NK-92 treated with Interleukin-12 subunit alpha and Interleukin-12 subunit beta, amount 100 ng/mL, for 24 hours (cell line): ENCODE measurements at places on chromosomes 1 and 21.
A peak's percentile ranks its signal among the peaks of the same experiment; 100 is the strongest.

GRCh38 chr21:44199448-44199847 is 41.3 kb downstream of the ICOSLG start:
- DNase-seq = no peak

DNA sequence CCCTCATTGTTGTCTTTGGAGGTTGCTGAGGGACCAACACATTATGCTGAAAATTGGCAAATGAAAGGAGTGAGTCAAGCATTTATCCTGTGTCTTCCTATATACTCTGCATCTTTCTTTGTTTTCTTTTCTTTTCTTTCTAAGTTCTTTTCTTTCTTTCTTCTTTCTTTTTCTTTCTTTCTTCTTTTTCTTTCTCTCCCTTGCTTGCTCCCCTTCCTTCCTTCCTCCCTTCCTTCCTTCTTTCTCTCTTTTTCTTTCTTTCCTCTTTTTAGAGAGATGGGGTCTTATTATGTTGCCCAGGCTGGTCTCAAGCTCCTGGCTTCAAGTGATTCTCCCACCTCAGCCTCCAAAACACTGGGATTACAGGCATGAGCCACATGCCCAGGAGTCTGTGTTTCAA is 28.3 kb upstream of the COX20 start:
- no peak for DNase-seq

DNA sequence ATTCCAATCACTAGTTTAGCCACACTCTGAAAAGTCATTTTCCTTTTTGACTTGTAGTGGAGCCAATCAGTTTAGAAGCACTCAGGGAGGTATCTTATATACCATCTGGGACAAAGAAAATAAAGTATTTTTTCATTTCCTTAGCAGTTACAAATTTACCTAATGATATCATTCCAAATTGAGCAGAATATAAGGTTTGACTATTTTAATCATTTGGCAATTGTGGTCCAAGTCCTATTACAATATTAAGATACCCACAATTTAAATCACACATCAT is 170.6 kb downstream of the LTN1 start:
- no peak for DNase-seq

DNA sequence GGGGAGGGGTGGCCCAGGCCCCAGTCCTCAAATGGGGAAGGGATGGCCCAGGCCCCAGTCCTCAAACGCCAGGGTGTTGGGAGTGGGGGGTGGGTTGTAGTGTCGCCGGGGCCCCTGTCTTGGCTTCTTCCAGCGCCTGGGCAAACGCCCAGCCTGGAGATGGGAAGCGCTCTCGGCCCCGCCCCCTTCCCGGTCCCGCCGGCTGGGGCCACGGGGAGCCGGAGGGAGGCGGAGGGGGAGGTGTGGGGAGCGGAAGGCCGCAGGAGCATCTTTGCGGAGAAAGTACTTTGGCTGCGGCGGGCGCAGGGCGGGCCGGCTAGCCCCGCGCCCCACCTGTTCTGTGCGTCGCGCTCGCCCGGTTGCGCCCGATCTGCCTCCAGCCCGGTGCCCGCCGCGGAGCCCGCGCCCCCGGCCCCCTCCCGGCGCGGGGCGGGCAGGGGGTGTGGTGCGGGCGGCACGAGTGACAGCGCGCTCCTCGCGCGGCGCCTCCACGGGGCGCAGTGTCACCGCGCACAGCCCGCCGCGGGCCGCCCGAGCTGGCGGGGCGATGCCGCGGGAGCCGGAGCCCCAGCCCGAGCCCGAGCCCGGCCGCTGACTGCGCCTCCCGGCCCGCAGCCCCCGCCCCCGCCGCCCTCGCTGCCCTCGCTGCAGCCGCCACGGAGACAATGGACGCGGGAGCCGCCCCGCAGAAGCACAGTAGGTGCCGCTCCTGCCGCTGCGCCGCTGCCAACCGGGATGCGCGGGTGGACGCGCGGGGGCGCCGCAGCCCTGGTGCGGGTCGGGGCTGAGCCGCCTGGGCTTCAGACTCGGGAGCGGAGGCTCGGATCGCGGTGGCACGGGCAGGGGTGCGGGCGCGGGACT is 31.1 kb upstream of the PEX10 start:
- DNase-seq = no peak

DNA sequence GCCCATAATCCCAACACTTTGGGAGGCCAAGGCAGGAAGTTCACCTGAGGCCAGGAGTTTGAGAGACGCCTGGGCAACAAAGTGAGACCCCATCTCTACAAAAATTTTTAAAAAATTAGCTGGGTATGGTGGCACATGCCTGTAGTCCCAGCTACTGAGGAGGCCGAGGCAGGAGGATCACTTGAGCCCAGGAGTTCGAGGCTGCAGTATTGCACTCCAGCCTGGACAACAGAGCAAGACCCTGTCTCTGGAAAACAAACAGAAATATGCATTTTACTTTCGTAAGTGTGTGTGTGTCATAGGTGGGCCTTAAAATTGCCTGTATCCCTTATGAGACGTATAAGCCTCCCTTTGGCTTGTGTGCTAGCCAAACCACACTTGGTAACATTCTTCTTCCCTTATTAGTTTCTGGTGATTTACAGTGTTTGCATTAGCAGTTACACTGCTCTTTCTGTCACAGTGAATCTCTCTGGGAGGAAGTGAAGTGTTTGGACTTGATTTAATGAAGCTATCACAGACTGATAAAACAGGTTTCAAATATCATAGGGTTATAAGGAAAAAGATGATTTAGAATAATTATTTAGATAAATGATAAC is 48.9 kb upstream of the KIF26B start:
- DNase-seq = no peak

- DNase-seq = no peak
Measured at GRCh38 chr21:33655588-33656221, 13.4 kb downstream of the ITSN1 start.

DNA sequence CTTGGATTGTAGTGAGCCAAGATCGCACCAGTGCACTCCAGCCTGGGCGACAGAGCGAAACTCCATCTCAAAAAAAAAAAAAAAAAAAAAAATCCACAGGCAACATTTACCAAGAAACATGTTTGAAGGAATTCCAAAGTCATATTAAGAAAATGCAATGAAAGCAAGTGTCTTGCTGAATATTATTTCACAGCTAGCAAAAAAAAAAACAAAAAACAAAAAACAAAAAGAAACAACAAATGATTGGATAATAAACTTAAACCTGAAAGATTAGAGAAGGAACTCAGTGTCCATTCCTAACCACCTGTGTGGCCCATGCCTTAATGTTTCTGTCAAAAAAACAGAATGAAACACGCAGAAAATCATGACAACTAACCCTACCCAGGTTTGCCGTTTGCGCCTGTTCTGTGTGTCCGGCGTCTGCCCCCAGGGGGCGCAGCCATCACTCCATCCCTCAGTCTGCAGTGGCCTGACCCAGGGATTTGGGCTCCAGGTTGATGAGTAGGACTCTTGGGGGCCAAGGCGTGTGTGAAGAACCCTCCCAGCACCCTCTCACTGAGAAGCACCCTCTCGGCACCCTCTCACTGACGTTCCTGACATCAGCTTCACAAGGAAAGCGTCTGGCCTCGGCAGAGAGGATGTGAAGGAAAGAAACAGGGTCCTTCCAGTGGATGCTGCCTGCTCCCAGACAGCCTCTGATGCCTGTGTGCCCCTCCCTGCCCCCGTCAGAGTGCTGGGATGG is 19.2 kb upstream of the PTTG1IP start:
- DNase-seq = peak; percentile 33

GRCh38 chr1:169511316-169512005 is 25.7 kb upstream of the SLC19A2 start:
- DNase-seq = no peak

- DNase-seq = no peak
Measured at GRCh38 chr1:117587499-117588356, 18.1 kb upstream of the TENT5C start.

GRCh38 chr1:153693466-153693865 is 15.0 kb downstream of the NPR1 start:
- DNase-seq = no peak

DNA sequence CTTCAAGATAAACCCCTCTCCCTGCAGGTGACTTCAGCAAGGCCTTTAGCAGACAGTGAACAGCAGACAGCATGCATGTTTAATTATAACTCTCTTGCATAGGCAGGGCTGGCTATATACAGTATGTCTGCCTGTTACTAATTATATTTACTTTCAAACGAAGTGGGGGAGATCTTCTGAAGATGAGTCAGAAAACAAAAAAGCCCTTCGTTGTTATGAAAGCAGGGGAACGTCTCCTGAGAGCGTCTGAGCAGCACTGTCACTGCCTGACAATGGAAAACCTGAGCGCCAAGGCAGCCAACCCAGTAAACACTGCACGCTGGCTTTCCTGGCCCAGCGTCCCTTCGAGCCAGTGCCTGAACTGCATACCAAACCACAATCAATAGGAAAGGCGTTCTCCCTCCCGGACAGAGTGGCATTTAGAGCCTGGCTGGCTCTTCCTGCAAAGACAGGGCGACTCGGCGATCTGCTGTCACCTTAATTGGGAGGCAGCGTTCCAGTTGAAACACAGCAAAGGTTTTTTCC is 54.1 kb downstream of the TOMM20 start:
- peak; percentile 38 for DNase-seq
